ENCODE measurements at places on chromosomes 4 and X.

- DNase-seq, result no peak
These were observed 20.4 kb downstream of the BEND4 start for GRCh38 chr4:42132099-42132498.

GRCh38 chrX:138191998-138192397, 519.5 kb downstream of the FGF13 start:
- no peak for DNase-seq

DNA sequence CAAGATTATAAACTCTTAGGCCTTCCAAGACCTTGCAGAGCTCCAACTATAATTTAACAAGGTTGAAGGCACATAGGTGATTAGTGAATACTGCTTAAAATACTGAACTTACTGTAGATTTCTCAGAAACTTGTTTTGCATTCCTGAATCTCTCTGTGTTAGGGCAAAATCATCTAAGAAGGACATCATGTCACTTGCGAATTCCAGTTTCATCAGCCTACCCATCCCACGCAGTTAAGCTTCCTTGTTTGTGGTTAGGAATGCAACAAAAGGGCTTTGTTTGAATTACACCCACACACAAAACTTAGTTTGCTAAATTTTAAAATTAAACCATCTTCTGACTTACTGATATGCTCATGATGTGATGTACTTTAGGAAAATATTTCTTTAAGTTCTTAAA, 174.0 kb downstream of the SOWAHB start:
- DNase-seq, result no peak

DNA sequence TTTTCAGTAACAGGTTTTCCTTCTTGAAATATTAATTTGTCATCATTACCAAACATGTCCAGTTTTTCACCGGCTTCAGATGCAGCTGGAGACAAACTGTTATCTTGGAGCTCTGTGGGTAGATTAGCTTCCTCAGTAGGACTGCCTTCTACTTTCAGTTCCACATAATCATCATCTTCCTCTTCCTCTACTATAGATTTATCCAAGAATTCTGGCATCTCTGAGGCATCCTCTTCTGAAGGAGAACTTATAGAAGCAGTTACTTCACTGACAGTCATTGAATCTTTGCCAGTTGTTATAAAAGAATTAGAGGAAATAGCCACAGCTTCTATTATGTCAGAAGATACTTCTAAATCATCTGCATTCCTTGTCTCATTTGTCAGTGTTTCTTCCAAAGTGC, 162.9 kb downstream of the LRBA start:
- DNase-seq, result no peak

GRCh38 chr4:82529322-82529721, 32.5 kb downstream of the TMEM150C start:
- DNase-seq, result no peak

- DNase-seq, result no peak
These were observed 134.7 kb upstream of the BANK1 start for GRCh38 chr4:101655857-101656256.

DNA sequence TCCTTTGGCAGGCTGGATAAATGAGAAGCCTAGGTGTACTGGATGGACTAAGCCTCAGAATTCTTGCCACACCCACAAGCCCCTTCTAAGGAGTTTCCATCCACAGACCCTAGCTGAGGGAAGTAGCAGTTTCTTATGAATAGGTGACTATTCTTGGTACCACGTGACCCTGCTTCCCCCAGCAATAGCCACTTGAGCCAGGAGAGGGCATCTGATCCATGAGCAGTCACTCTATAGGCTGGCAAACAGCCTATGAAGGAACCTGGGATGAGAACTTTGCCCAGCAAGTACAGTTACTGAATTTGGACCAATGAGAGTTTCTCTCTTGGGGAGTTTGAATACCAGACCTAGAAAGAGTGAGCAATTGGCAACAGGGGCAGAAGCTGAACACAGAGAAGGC, 84.0 kb downstream of the RTL9 start:
- no peak for DNase-seq

GRCh38 chr4:40322811-40323210, 12.3 kb upstream of the CHRNA9 start:
- DNase-seq, result no peak

GRCh38 chr4:20825505-20825904, 125.2 kb downstream of the PACRGL start:
- no peak for DNase-seq

DNA sequence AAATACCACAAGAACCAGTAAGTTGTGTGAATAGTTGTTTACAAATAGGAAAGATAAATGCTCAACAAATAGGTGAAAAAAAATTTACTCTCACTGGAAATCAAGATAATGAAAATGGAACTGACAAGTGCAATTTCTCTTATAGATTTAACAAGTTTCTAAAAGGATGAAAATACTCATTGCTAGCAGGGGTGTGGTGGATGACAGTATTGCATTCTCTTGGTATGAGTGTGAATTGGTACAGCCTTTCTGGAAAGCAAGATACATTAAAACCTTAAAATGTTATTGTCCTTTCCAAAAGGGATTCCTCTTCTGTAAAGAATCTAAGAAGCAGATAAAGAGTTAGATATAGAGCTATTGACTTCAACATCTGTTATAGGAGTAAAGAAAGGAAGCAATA, 240.0 kb upstream of the RPS6KA3 start:
- DNase-seq, result no peak

DNA sequence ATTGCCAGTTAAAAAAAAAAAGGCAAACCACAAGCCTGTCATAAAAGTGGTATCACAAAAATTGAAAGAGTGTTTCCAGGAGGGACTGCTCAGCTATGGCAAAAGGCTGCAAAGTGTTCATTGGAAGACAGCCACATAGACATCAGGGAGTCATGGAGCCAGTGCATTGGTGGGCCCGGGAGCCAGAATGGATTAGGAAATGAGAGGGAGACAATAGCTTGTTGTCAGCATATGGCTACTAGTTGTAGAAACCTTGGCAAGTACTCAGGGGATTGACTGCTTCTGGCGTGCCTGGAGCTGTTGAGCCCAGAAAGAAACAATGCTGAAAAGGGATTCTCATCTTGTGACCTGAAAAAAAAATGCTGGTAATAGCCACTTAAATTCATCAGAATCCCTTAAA, 5.0 kb downstream of the GAR1 start:
- no peak for DNase-seq

GRCh38 chrX:97397371-97397770, 513.7 kb downstream of the RPA4 start:
- no peak for DNase-seq

- DNase-seq, result no peak
These were observed 1144.3 kb downstream of the RAPGEF2 start for GRCh38 chr4:160247091-160247656.

DNA sequence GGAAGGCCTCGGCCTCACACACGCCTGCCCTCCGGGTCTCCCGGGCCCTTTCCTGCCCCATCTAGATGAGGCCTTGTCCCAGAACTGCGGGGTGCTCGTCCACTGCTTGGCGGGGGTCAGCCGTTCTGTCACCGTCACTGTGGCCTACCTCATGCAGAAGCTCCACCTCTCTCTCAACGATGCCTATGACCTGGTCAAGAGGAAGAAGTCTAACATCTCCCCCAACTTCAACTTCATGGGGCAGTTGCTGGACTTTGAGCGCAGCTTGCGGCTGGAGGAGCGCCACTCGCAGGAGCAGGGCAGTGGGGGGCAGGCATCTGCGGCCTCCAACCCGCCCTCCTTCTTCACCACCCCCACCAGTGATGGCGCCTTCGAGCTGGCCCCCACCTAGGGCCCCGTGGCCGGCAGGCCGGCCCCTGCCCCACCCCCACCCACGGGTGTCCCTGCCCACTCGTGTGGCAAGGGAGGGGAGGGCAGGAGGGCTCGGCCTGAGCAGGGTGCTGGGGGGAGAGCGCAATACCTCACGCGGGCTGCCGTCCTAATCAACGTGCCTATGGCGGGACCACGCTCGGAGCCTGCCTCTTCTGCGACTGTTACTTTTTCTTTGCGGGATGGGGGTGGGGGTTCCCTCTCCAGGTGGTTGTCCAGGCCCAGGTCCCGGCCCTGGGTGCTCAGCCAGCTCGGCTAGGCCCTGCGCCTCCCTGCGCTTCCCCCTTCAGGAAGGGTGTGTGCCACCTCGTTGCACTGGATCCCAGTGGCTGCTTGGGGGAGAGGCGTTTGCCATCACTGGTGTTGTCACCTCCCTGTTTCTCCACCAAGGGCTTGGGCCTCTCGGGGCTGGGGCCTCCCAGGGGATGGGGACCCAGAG, 3.1 kb downstream of the DUSP9 start:
- no peak for DNase-seq

GRCh38 chr4:100548200-100548560, 30.4 kb upstream of the EMCN start:
- no peak for DNase-seq

GRCh38 chr4:11079171-11079570, 349.5 kb downstream of the HS3ST1 start:
- DNase-seq, result no peak

DNA sequence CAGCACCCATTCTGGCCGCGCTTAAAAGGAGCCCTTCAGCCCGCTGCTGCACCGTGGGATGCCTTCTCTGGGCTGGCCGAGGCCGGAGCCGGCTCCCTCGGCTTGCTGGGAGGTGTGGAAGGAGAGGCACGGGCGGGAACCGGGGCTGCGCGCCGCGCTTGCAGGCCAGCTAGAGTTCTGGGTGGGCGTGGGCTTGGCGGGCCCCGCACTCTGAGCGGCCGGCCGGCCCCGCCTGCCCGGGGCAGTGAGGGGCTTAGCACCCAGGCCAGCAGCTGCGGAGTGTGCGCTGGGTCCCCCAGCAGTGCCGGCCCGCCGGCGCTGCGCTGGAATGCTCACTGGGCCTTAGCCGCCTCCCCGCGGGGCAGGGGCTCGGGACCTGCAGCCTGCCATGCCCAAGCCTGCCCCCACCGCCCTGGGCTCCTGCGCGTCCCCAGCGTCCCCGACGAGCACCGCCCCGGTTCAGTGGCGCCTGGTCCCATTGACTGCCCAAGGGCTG, 111.3 kb downstream of the PCDH18 start:
- DNase-seq, result no peak

DNA sequence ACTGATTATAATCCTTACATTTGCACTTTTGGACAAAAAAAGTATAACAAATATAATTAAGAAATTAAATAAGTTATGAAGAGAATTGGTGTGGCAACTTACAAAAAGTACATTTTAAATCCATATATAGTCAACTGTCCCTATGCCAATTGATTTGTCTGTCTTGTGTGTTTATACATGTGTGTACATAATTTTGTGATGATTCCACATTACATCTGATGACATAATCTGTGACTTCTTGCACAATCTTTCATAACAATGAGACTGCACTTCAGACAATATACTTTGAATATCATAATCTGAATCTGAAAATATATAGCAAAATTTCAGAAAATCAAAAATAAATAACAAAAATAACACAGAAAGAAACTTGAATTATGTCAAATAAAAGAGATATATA, 953.4 kb downstream of the FAT4 start:
- DNase-seq, result no peak

- DNase-seq, result no peak
These were observed 127.9 kb downstream of the SLC39A8 start for GRCh38 chr4:102217345-102217744.

GRCh38 chr4:76626686-76627465, 191.8 kb downstream of the SHROOM3 start:
- DNase-seq, result no peak

DNA sequence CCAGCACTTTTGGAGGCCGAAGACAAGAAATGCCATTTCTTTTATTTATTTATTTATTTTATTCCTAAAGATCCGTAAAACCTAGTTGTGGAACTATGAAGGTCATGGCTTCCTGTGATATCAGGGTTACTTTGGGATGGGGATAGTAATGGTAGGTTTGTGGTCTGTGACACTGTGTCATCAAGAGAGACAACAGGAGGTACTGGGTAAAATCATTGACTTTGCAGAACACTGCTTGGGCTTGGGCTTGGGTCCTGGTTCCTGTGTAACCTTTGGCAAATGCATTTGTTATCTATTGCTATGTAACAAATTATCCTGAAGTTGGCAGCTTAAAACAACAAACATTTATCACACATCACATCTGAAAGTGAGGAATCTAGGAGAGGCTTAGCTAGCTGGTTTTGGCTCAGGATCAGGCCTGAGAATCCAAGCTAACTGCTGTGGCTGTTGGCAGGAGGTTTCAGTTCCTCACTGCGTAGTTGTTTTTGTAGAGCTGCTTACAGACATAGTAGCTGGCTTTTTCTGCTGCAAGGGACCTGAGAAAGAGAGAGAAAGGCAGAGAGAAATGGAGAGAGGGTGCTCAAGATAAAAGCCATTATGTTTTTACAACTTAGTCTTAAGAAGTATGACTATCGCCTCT, 576.4 kb upstream of the SLIT2 start:
- DNase-seq, result no peak

- DNase-seq, result no peak
These were observed 15.0 kb downstream of the ACSL1 start for GRCh38 chr4:184810720-184811119.

DNA sequence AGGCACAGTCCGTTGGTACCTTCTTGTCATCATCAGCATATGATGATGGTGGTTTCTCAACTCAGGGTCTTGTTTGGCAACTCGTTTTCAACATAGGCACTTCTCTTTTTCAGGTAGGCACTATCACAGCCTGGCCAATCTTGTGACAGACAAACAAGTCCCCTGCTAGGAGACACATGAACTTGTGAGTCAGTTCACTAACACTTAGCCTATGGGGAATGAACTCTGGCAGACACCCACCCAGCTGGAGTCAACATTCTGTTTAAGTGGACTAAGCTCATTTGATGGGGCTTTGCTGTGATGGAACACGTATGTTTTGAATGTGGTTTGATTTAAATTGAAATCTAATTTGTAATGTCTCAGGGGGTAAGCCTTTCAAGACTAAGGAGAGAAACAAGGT, 100.7 kb upstream of the MAMLD1 start:
- no peak for DNase-seq

- no peak for DNase-seq
These were observed 558.2 kb upstream of the GNPDA2 start for GRCh38 chr4:45284400-45285085.

DNA sequence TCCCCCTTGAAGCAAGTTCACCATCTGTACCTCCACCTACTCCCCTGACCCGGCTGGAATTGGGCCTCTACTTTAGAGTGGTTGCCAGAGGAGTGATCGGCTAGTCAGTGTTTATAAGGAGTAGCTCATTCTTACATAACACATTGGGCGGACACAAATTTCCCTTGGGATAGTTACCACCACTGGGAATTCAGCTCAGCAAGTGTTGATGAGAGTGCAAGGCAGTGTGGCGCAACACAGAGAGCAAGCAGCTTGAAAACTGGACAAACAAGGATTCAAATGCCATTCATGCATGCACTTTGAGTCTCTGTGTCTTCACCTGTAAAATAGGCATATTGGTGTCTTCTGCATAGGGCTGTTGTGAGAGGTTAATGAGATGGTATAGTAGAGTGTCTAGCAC, 92.7 kb downstream of the STK32B start:
- no peak for DNase-seq

GRCh38 chrX:12210196-12210815, 72.0 kb downstream of the FRMPD4 start:
- no peak for DNase-seq

DNA sequence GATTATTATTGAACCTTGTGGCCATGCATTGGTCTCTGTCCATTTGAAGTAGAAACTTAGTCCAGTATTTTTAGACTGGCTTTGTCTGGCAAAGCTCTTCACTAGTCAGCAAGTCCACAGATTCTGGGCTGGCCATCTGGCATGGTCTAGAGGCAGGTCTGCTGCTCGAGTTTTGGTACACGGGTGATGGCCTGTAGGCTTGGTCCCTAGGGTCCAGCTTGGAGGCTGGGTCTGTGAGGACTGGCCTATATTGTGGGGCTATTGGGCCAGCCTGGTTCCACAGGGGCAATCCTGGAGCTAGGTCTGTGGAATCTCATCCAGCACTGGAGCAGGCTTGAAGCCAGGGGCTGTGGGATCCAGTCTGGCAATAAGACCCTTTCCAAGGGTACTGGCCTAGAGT, 607.6 kb upstream of the KLHL4 start:
- DNase-seq, result no peak

- DNase-seq, result no peak
These were observed 870.2 kb downstream of the ADGRL3 start for GRCh38 chr4:62070291-62070852.
